ENCODE measurements at places on chromosomes 13 and 19. TPM values are rescaled to one million over a fixed set of nuclear protein-coding genes. Genes with fewer than 3 reads are reported as not detected.

IZUMO2 gene
- not detected for total RNA-seq

GPALPP1 gene
- total RNA-seq: 31.7 TPM

ELSPBP1 gene
- not detected for total RNA-seq

ZFP82 gene
- total RNA-seq: 8.8 TPM

IQCN gene
- 42.8 TPM for total RNA-seq

ZNF724 gene
- total RNA-seq: 6.5 TPM

- no peak for DNase-seq
Observed at GRCh38 chr19:42252365-42253244, 2.3 kb downstream of the ERF start.

- DNase-seq: no peak
Observed at GRCh38 chr13:40342901-40343300, 323.5 kb downstream of the FOXO1 start.

DNA sequence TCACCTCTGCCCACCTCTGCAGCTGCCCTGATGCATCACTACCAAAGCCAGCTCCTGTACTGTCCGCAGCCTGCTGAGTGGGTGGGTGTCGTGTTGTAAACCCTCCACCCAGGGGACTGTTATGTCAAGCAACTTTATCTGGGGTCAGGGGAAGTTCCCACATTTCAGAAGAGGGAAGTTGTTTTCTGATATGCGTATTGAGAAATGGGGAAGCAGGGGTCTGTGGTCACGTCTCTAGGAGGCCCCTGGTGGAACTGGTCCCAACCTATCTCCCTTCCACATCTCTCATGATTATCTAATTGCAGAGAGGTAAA is 31.2 kb downstream of the CLEC17A start:
- no peak for DNase-seq

GRCh38 chr13:19150712-19151228 is 30.9 kb downstream of the TUBA3C start:
- DNase-seq: no peak

DNA sequence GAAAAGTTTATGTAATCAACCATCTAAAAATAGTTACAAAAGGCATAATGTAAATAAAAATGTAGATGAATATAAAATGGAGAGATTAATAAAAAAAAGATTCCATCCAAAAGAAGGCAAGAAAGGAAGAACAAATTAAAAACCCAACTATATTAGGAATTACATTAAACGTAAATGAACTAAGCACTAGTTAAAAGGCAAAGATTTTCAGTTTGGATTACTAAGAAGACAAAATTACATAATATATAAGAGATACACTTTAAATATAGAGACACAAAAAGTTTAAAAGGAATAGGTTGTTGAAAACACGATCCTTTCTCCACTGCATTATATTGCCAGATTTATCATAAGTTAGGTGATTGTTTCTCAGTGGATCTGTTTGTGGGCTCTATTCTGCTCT is 27.3 kb downstream of the NUFIP1 start:
- DNase-seq: no peak

- peak; percentile 55 for DNase-seq
Observed at GRCh38 chr19:40464059-40465024, 1.2 kb downstream of the BLVRB start.

DNA sequence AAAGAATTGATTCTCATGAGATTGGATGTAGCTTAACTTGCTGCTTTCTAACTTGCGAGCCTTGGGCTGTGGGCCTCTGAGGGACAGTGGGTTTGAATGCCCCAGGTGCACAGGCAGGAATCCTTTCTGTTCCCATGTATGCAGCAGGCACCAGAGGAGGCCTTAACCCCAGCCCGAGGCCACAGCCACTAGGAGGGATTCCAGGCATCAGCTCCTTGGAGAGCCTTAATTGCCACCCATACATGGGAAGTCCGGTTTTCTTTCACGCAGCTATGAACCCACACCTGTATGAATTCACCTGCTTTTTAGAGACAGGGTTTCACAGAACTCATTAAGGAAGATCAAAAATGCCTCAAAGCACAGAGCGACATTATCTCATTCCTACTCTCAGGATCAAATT is 117.9 kb downstream of the CRYL1 start:
- DNase-seq: no peak

DNA sequence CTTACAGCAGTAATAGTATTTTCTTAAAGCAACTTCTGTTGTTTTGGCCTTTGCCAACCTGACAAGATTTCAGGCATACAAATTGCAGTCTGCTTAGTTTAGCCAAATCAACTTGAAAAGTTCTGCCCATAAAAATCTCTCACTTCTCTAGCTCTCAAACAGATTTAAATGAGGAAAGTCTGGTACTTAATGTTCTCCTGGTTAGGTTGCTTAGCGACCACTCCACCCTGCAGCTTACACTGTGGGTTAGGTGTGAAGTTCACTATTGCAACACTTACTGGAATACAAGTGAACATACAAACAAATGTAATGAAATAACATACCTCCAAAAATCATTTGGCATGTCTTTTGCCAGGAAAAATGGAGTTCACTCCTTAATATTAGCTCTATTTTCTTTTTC is 178.7 kb upstream of the PCDH9 start:
- no peak for DNase-seq

DNA sequence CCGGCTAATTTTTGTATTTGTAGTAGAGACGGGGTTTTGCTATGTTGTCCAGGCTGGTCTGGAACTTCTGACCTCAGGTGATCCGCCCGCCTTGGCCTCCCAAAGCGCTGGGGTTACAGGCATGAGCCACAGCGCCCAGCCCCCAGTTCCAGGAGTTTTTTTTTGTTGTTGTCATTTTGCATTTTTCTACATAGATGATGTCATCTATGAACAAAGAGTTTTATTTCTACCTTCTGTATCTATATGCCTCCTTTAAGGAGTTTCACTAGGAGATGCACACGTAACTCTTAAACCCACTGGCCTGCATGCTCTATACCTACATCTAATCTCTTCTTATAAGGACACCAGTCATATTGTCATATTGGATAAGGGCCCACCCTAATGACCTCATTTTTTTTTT is 4.8 kb downstream of the DHDH start:
- DNase-seq: no peak

GRCh38 chr19:53545271-53546065 is 7.5 kb downstream of the ZNF331 start:
- no peak for DNase-seq
